A549 treated with ZK216348 at 1 μM for 4 hours (cell line): ENCODE measurements at places on chromosomes 3 and 15. TPM values are rescaled to one million over a fixed set of nuclear protein-coding genes. Genes with fewer than 3 reads are reported as not detected.

Gene SLC9C1
- total RNA-seq: not detected in 5 replicates

Gene THRB
- total RNA-seq: 0.83 to 1.6 TPM (median 1.1 TPM) in 5 replicates

Gene TP63
- 0.14 to 0.34 TPM (median 0.27 TPM) in 5 replicates for total RNA-seq

Gene CAMK2N2
- total RNA-seq: 0.60 to 2.0 TPM (median 1.3 TPM) in 5 replicates

Gene CLDN16
- total RNA-seq: 0.07 to 0.34 TPM in 2 of 5 replicates, not detected in the others

Gene KY
- 0.07 to 0.25 TPM (median 0.20 TPM) in 3 of 5 replicates, not detected in the others for total RNA-seq

Gene STAB1
- total RNA-seq: 0.09 to 0.14 TPM in 2 of 5 replicates, not detected in the others

Gene ACSBG1
- 0.09 to 0.51 TPM (median 0.39 TPM) in 5 replicates for total RNA-seq

Gene CA12
- total RNA-seq: 141 to 185 TPM (median 171 TPM) in 5 replicates

Gene GABRR3
- not detected in 5 replicates for total RNA-seq

Gene P2RY12
- not detected in 5 replicates for total RNA-seq

Gene MEIS2
- 9.2 to 10.1 TPM (median 9.9 TPM) in 5 replicates for total RNA-seq

Gene ROPN1
- not detected in 5 replicates for total RNA-seq

Gene GOLGA8N
- total RNA-seq: 0.71 to 1.5 TPM (median 1.3 TPM) in 5 replicates

Gene LYZL4
- total RNA-seq: not detected in 5 replicates

Gene LTF
- total RNA-seq: not detected in 5 replicates

Gene MUSTN1
- total RNA-seq: 0.44 TPM in 1 of 5 replicates, not detected in the others

Gene COPS2
- 45.0 to 122 TPM (median 58.5 TPM) in 5 replicates for total RNA-seq

Gene CCR1
- total RNA-seq: not detected in 5 replicates

Gene DAZL
- total RNA-seq: not detected in 5 replicates

Gene SCN11A
- 0.02 TPM in 2 of 5 replicates, not detected in the others for total RNA-seq

Gene CXCR6
- not detected in 5 replicates for total RNA-seq

Gene MFGE8
- 246 to 370 TPM (median 307 TPM) in 5 replicates for total RNA-seq

Gene MYLK
- total RNA-seq: 14.2 to 20.7 TPM (median 15.1 TPM) in 5 replicates

Gene IGSF11
- 2.7 to 6.4 TPM (median 4.9 TPM) in 5 replicates for total RNA-seq

Gene PRSS50
- total RNA-seq: not detected in 5 replicates

Gene C3orf20
- total RNA-seq: not detected in 5 replicates

Gene B4GALT4
- total RNA-seq: 93.8 to 137 TPM (median 113 TPM) in 5 replicates

Gene HTR3E
- not detected in 5 replicates for total RNA-seq

Gene CYP8B1
- not detected in 5 replicates for total RNA-seq

Gene CTXN2
- not detected in 5 replicates for total RNA-seq

Gene HCN4
- total RNA-seq: 0.15 to 0.40 TPM (median 0.32 TPM) in 5 replicates

Gene DMXL2
- 13.0 to 20.7 TPM (median 18.5 TPM) in 5 replicates for total RNA-seq

Gene PDZRN3
- not detected in 5 replicates for total RNA-seq

Gene LARP6
- 51.9 to 82.2 TPM (median 81.1 TPM) in 5 replicates for total RNA-seq

Gene ACY1
- 15.4 to 26.7 TPM (median 23.0 TPM) in 5 replicates for total RNA-seq

Gene ADAMTSL3
- total RNA-seq: 0.11 to 1.1 TPM (median 0.33 TPM) in 5 replicates

Gene C2CD4A
- total RNA-seq: 0.09 to 0.18 TPM (median 0.15 TPM) in 4 of 5 replicates, not detected in the other

Gene SELENOS
- 141 to 161 TPM (median 153 TPM) in 5 replicates for total RNA-seq

Gene NMB
- 10.9 to 23.9 TPM (median 22.1 TPM) in 5 replicates for total RNA-seq

Gene DPPA4
- total RNA-seq: not detected in 5 replicates

Gene TTC14
- total RNA-seq: 13.2 to 16.5 TPM (median 15.1 TPM) in 5 replicates

Gene RASL12
- 0.08 to 0.19 TPM (median 0.15 TPM) in 5 replicates for total RNA-seq

Gene TMEM207
- not detected in 5 replicates for total RNA-seq

Gene CFAP92
- total RNA-seq: 0.11 TPM in 1 of 5 replicates, not detected in the others

Gene GOLGA8H
- total RNA-seq: 1.2 to 3.7 TPM (median 3.2 TPM) in 5 replicates

Gene ANP32A
- total RNA-seq: 251 to 330 TPM (median 282 TPM) in 5 replicates

Gene OTOL1
- not detected in 5 replicates for total RNA-seq

Gene EFCAB12
- 0.33 to 1.1 TPM (median 0.64 TPM) in 5 replicates for total RNA-seq

Gene CNTN3
- not detected in 5 replicates for total RNA-seq

Gene CCDC13
- 0.33 to 0.60 TPM (median 0.36 TPM) in 5 replicates for total RNA-seq

Gene HCLS1
- total RNA-seq: 0.11 to 0.19 TPM (median 0.18 TPM) in 3 of 5 replicates, not detected in the others

Gene SHC4
- 0.54 to 1.4 TPM (median 0.80 TPM) in 5 replicates for total RNA-seq

Gene SPATA12
- 0.20 to 0.55 TPM (median 0.40 TPM) in 5 replicates for total RNA-seq

Gene SQOR
- total RNA-seq: 75.5 to 83.2 TPM (median 79.2 TPM) in 5 replicates

Gene GP9
- not detected in 5 replicates for total RNA-seq

Gene SPSB4
- total RNA-seq: 0.08 to 0.38 TPM (median 0.16 TPM) in 5 replicates

Gene IL17RB
- 0.48 to 1.2 TPM (median 0.87 TPM) in 5 replicates for total RNA-seq

Gene CHRNA3
- total RNA-seq: 0.20 to 1.3 TPM (median 0.69 TPM) in 5 replicates
